ENCODE measurements at places on chromosomes 5 and 9.

DNA sequence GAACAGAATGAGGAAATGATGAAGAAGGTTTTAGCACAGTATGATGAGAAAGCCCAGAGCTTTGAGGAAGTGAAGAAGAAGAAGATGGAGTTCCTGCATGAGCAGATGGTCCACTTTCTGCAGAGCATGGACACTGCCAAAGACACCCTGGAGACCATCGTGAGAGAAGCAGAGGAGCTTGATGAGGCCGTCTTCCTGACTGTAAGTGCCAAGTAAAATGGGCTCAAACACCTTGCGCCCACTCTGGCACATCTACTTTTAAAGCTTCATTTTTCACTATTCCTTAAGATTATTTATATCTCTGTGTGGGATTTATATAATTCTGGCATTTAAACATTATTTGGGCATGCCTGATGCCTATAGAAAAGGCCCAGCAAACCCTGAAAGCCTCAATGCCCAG is 55.6 kb downstream of the CMYA5 start:
- H3K4me1 ChIP-seq, result peaks cover 41% of the 10 kb centered on the region
- no peak overlapping the region for H3K4me3 ChIP-seq
- H3K27me3 ChIP-seq, result no peaks in the 10 kb centered on the region
- H3K27ac ChIP-seq, result peak overlapping the region; percentile 78

GRCh38 chr5:9784231-9784630 is 154.1 kb upstream of the TAS2R1 start:
- DNase-seq, result no peak
- H3K4me1 ChIP-seq, result peaks cover 10% of the 10 kb centered on the region
- no peak overlapping the region for H3K27ac ChIP-seq
- H3K27me3 ChIP-seq, result peaks cover 31% of the 10 kb centered on the region
- H3K4me3 ChIP-seq, result no peak overlapping the region
- H3K36me3 ChIP-seq, result no peaks in the 10 kb centered on the region

GRCh38 chr5:66963559-66963971 is 233.0 kb downstream of the CD180 start:
- H3K4me1 ChIP-seq, result peaks cover 72% of the 10 kb centered on the region
- peak overlapping the region; percentile 0 for H3K4me3 ChIP-seq
- H3K36me3 ChIP-seq, result no peaks in the 10 kb centered on the region
- H3K27me3 ChIP-seq, result no peaks in the 10 kb centered on the region
- peak overlapping the region; percentile 84 for H3K27ac ChIP-seq
- DNase-seq, result no peak

DNA sequence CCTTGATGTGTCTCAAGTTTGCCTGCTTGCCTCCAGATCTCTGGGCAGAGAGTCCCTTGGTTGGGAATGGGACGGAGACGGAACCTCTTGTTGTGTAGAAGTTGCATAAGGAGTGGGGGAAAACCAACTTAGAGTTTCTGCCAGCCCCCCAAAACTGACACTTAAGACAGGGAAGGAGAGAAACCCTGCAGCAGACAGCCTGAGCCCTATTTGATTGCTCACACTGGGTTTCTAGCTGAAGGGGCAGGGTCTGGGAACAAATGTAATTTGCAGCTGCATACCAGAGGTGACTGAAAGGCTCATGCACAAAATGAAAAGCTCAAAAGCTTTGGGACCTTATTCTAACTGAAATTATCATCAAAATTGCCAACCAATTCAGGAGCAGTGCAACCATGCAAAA is 254.5 kb downstream of the RASEF start:
- H3K27me3 ChIP-seq, result peaks cover 24% of the 10 kb centered on the region
- no peak overlapping the region for H3K4me3 ChIP-seq
- H3K4me1 ChIP-seq, result no peaks in the 10 kb centered on the region
- no peak overlapping the region for H3K27ac ChIP-seq
